Activated CD4-positive, alpha-beta memory T cell treated with anti-CD3 and anti-CD28 coated beads for 36 hours (primary cell): ENCODE measurements at places on chromosomes 2 and 18.

DNA sequence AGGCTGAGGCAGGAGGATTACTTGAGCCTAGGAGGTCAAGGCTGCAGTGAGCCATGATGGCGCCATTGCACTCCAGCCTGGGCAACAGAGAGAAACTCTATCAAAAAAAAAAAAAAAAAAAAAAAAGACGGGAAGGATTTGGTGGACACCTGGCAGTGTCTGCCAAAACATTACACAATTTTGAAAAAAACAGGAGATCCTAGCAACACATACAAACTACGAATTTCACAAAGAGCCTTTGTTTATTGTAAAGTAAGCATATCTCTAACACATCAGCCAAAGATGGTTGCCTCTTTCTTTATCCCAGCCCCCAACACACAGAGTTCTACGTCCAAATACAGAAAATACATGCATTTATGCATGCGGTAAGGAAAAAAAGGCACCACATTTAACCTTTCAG lies 7.6 kb downstream of the GPR45 start:
- no peak for DNase-seq

GRCh38 chr2:237919593-237919992 lies 47.2 kb upstream of the UBE2F start:
- DNase-seq: no peak

DNA sequence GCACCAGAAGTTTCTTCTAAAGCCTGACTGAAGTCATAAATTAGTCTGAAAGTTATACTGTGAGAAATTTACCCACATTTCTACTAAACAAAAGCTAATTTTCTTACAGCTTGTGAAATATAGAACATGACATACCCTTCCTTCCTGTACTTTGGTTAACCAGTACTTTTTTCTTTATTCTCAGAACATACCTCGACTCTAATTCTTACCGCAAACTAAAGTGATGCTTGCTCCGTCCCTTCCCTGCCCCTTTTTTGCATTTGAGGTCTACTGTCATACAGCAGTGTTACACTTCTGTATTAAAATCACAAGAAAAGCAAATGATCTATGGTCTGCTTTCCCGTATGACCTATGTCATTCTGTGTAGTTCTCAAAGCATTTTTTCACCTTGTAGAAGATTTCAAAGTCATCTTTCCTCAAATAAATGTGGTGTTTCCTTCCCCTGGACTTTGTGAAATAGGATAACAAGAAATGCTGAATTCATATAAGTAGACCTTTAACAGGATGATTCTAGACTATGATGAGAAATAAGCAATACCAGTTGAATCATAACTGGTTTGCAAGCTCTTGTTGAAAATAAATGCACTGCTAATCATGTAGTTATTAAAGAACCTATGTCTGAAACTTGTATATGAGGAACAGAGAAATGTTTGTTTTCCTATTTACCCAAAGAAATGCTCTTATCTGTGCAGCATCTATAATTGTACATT lies 30.4 kb downstream of the CYTIP start:
- DNase-seq: peak; percentile 75

- DNase-seq: no peak
Observed at GRCh38 chr18:50662177-50662576, 102.3 kb downstream of the MAPK4 start.

GRCh38 chr18:70069382-70069781 lies 121.7 kb upstream of the CD226 start:
- no peak for DNase-seq

DNA sequence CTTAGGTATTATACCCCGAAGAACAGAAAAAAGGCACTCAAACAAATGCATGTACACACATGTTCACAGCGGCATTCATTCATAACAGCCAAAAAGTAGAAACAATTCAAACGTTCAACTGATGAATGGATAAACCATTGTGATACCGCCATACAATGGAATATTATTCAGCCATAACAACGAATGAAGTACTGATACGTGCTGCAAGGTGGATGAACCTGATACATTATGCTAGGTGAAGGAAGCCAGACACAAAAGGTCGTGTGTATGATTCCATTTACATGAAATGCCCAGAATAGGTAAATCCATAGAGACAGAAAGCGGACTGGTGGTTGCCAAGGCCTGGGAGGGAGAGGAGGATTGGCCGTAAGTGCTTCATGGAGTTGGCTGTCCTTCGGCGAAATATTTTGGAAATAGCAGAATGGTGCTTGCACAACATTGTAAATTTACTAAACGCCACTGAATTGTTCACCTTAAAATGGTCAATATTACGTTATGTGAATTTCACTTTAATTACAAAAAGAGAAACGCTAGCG lies 750 bp upstream of the RMP24 start:
- no peak for DNase-seq
